ENCODE measurements at places on chromosomes 11 and 22.
A peak's percentile ranks its signal among the peaks of the same experiment; 100 is the strongest.

DNA sequence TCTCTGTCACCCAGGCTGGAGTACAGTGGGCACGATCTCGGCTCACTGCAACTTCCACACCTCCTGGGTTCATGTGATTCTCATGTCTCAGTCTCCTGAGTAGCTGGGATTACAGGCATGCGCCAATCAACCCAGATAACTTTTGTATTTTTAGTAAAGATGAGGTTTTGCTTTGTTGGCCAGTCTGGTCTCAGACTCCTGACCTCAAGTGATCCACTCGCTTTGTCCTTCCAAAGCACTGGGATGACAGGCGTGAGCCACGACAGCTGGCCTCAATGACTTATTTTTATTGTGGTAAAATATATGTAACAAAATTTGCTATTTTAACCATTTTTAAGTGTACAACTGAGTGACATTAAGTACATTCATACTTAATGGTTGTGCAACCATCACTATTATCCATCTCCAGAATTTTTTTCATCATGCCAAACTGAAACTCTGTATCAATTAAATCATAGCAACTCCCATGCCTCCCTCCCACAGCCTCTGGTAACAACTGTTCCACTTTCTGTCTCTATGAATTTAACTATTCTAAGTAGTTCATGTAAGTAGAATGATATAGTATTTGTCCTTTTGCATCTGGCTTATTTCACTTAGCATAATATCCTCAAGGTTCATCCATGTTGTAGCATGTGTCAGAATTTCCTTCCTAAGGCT, 50.7 kb upstream of the CWF19L2 start:
- no peak for DNase-seq

DNA sequence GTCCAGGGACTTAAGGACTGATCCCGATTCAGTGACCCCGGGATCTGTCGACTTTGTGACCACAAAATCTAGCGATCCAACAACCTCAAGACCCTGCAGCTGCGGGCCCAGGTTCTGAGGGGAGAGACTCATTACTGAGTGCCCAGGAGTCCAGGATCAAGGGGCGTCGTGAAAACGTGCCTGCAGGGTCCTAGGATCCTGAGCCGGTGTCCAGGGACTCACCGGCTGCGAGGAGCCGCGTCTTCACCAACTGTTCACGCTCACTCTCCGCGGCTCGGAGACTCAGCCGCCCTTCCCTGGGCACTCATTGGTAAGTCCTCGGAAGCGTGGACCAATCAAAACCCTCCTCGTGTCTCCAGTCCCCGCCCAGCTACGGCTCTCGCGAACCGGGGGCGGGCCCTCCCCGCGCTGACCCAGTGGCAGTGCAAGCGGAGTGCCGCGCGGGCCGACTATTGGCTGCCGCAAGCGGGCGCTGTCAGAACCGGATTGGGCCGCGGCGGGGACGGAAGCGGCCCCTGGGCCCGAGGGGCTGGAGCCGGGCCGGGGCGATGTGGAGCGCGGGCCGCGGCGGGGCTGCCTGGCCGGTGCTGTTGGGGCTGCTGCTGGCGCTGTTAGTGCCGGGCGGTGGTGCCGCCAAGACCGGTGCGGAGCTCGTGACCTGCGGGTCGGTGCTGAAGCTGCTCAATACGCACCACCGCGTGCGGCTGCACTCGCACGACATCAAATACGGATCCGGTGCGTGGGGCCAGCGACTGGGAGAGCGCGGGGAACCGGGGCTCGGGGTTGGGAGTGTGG, at the start of gene SDF2L1:
TSS of gene SDF2L1 (plus strand) at position 514 of the 795 bp plus-strand sequence. CDS start at position 549, 35 bp downstream.
- peak; percentile 98 for DNase-seq

DNA sequence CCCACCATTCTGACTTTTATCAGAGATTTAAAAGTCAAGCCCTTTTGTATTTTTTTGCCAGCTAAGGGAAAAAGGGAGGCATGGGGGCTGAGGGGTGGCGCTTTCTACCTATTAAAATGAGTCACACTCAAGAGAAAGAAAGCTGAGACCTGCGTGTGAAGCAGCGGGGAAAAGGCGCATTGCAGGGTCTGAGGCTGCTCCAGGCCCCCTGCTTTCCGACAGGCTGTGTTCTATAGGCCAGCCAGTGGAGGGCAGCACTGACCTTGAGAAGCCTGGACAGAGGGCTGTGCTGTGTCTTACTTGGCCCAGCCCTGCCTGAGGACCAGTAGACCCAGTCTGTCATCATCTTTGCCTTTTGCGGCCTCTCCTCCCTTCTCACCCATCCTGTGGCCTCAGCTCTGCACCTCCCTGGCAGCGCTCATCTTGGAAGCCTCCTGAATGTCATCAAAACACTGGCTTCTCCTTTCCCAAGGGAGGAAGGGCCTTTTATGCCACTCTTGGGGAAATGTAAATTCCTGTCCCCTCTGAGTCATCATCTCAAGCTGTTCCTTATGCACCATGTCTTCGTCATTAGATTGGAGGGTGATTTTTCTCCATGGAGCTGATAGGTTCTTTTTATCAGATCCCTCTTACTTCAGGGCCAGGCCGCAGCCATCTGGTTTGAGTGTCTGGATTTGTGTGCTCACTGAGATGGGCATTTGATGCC, 12.6 kb upstream of the MAPK8IP1 start:
- peak; percentile 9 for DNase-seq

DNA sequence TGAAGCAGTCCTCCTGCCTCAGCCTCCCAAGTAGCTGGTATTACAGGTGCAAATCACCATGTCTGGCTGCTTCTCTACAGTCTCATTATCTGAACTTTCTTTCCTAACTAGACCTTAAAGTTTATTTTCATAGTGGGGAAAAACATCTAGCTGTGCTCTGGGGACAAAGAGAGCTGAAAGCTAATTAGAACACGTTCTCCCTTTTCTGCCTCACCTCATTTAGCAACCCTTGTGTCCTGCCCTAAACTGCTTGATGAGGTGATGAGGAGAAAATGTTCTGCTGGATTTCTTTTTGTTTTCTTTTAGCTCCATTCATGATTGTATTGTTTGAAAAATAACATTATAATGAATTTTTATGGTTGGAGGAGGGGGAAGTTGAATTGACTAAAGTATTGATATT, 84.7 kb downstream of the YAP1 start:
- no peak for DNase-seq

GRCh38 chr11:71451596-71452198, 1.3 kb upstream of the NADSYN1 start:
- no peak for DNase-seq

DNA sequence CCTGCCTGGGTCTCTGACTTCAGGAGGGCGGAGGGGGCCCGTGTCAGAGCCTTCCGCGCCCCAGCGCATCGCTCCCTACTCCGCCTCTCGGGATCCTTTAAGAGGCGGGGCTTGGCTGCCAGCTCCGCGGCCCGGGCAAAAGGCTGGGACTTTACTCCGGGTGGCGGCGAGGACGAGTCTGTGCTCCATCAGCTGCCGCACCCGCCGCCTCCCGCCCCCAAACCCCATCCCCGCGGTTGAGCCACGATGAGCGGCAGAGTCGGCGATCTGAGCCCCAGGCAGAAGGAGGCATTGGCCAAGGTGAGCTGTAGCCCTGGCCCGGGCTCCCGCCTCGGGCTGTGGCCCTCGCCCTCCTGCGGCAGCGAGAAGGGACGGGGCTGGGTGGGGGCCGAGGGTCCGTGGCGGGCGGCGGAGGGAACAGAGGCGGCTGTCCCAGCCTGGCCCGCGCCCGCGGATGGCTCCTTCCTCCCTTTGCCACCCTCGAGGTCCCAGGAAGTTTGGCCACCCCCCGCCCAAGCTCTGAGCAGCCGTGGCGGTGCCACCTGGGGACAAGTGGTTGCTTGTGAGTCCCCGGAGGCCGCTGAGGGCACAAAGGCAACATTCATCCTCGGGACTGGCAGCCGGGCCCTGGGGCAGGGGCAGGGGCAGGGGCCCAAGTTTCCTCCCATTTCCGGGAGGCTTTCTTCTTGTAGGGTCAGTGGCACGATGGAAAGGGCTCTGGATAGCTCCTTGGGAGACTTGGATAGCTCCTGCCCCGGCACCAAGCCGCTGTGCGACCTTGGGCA, at the start of gene SEC14L2:
TSS of gene SEC14L2 (plus strand) at position 148 of the 785 bp plus-strand sequence. CDS start at position 247, 99 bp downstream.
- peak; percentile 54 for DNase-seq

DNA sequence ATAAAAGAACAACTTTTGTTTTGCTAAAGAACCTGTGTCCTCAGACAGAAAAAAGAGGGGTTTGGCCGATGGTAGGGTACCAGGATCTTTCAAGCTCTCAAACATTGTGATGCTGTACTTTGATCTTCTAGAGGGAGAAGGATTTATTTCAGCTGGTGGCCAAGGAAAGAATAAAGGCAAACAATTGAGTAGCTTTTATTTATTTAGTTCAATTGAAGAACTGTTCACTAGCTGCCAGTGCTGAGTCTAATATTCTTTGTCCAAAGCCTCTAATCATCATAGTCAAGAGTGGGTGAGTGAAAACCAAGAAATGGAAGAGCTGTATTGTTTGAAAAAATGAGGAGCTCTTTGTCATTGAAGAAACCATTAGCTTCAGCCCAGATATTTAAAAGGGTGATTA, 138.4 kb downstream of the FAT3 start:
- no peak for DNase-seq

GRCh38 chr11:93770160-93770559, 13.9 kb upstream of the MED17 start:
- DNase-seq = no peak

GRCh38 chr11:20085918-20086317, 74.4 kb downstream of the DBX1 start:
- no peak for DNase-seq

DNA sequence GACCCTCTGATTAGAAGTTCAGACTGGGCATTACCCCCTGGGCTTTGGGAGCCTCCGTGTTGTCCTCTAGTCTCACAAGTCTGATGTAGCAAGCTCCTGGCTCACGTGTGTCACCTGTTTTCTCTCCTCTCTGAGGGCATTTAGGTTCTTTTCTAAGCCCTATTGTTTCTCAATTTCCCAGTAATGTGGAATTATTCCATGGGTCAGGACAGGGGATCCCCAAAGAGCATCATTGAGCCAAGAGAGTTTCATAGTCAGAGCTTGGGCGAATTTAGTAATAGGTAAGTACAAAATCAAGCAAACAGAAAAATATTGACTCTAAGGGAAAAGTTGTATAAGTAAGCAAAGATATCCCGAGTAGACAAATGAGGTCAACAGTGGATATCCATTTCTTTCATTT, 57.3 kb downstream of the PPP6R2 start:
- no peak for DNase-seq

DNA sequence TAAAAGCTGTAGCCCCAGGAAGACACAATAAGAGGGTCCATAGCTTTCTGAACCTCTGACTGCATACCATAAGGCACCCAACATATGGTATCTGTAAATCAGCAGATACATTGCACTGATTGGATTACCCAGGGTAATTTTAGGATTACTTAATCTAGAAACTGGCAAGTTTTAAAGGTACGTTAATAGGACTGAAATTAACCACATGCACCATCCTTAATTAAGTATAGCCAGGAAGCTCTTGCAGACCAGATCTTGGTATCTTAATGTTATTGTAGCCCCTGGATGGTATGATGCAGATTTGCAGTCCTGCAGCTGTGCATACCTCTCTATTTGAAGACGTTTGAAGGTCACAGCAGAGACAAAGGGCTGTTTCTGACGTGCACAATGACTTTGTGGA, 72.8 kb downstream of the ARHGAP42 start:
- no peak for DNase-seq

GRCh38 chr11:116598036-116598435, 174.8 kb downstream of the BUD13 start:
- DNase-seq = no peak

DNA sequence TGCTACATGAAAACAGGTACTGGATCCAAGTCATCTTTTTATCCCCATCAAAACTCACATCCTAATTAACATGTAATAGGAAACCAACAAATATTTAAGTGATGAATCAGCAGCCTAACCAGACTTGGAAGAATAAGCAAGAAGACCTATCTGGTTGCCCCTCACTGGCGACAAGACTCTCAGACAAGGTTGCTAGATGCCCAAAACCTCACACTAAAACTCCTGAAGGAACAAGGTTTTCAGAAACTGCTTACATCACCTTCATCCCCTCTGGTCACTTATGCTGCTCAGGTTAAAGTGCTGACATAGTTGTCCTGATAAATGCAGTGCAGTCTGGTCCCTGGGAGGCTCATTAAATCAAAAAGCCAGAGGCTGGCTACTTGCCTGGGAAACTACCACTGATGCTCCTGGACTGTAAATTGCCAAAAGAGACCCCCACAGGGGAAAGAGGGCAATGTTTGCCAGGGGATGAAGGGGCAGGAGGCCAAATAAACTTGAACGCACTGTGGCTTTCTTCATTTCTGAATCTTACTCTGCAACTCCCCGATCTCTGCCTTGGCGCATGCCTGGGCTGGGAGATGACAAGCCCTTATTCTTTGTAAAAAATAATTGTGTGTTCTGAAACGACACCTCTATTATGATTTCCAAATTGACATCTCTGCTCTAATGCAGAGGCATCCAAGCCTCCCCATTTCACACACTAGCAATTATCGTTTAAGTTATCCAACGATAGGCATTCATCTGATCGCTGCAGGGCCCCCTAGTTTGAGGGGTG, 72.7 kb downstream of the AMBRA1 start:
- no peak for DNase-seq

DNA sequence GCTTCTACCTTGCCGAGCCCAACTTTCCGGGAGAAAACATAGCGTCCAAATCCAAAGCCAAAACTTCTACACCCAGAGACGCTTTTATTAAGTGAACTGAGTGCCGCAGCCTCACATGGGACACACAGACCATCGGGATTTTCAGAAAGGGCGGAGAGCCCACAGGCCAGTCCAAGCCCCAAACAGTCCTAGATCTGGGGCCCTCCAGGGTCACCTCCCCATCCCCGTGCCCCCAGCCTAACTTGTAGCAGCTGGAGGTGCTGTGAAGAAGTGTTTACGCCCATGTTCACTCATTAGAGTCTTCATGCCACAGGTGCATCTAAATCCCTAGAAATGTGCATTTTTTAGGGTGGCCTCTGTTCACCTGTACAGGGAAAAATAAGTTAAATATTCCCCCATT, 14.1 kb upstream of the ADORA2A start:
- no peak for DNase-seq

Data from activated T-cell treated with anti-CD3 and anti-CD28 coated beads for 24 hours (primary cell).